ENCODE measurements at places on chromosomes 2 and 18. TPM values are rescaled to one million over a fixed set of nuclear protein-coding genes. Genes with fewer than 3 reads are reported as not detected.
A peak's percentile ranks its signal among the peaks of the same experiment; 100 is the strongest.

DNA sequence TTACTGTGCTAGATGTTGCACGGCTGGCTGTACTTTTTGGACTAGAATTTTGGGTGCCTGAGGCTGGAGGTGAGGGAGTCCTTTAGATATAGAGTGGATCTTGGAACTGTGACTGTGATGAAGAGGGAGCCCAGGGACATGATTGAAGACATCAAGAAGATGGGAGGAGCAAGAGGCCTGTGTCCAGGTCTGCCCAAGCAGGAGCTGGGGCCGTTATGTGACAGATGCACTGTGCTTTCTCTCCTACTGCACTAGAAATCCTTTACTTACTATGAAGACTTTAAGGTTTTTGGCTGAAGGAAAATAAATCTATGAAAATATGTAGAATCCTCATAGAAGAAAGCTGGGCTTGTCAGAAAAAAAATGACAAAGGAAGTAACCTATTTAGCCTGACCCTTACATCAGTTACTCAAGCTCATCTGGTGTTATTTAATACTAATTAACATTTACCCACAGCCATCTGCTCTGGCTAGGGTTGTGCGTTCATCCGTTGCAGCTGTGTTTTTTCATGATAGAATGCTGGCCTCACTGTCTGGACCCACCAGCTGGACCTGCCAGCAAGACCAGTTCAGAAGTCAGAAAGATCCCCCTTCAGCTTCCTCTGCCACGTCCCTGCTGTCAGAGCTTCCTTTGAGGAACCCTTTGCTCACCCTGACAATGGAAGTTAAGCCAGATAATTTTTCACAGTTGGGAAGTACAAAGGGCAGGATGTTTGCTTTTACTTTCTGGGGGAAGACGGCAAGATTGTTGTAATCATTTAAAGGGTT is 16.7 kb downstream of the TSN start:
- DNase-seq = peak; percentile 76

The DYNAP gene
- total RNA-seq = not detected

- no peak for DNase-seq
Measured at GRCh38 chr2:208638059-208638458, 231.5 kb downstream of the PTH2R start.

GRCh38 chr18:49591271-49591670 is 29.4 kb downstream of the LIPG start:
- no peak for DNase-seq

DNA sequence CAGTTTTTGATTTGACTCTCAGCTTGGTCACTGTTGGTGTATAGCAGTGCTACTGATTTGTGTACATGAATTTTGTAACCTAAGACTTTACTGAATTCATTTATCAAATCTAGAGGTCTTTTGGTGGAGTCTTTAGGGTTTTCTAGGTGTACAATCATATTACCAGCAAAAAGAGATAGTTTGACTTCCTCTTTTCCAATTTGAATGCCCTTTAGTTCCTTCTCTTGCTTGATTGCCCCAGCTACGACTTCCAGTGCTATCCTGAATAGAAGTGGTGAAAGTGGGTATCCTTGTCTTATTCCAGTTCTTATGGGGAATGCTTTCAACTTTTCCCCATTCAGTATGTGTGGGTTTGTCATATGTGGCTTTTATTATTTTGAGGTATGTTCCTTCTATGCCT is 312.9 kb upstream of the REV1 start:
- DNase-seq = no peak

The CDH2 gene
- 59.5 TPM for total RNA-seq

The UGT1A10 gene
- total RNA-seq = not detected

DNA sequence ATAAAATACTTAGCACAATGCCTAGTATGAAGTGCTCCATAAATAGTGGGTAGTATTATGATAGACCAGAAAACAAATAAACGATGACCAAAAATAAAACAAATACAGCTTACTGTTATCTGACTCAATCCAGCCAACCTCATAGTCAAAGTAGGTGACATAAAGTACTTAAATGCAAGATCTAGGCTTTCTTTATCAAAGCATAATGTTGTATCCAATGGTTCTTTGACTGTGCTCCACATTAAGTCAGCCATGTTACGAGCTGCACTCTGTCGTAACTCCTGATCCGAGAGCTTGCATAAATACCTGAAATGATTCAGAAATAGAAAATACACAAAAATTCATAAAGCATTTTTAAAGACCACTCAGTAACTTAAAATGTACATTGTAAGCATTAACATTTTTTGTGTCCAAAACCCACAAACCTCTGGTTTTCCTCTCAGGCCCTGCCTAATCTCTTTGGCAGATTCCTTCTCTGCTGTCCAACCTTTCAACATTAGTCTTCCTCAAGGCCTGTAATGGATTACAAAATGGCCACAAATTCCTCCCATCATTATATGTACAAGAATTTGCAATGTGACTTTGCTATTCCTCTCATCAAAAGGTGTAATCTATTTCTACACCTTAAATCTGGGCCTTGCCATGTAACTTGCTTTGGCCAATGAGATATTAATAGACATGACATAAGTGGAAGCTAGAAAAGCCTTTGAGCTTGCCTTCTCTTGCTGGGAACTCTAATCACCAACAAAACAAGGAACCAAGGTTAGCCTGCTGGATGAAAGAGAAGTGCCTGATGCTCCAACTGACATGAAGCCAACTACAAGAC is 90.6 kb downstream of the USP34 start:
- no peak for DNase-seq
